A549 (cell line): ENCODE measurements at places on chromosomes 3 and 15.
A peak's percentile ranks its signal among the peaks of the same experiment; 100 is the strongest.

GRCh38 chr3:72295962-72296450 is 511.1 kb upstream of the PROK2 start:
- DNase-seq, result no peak

DNA sequence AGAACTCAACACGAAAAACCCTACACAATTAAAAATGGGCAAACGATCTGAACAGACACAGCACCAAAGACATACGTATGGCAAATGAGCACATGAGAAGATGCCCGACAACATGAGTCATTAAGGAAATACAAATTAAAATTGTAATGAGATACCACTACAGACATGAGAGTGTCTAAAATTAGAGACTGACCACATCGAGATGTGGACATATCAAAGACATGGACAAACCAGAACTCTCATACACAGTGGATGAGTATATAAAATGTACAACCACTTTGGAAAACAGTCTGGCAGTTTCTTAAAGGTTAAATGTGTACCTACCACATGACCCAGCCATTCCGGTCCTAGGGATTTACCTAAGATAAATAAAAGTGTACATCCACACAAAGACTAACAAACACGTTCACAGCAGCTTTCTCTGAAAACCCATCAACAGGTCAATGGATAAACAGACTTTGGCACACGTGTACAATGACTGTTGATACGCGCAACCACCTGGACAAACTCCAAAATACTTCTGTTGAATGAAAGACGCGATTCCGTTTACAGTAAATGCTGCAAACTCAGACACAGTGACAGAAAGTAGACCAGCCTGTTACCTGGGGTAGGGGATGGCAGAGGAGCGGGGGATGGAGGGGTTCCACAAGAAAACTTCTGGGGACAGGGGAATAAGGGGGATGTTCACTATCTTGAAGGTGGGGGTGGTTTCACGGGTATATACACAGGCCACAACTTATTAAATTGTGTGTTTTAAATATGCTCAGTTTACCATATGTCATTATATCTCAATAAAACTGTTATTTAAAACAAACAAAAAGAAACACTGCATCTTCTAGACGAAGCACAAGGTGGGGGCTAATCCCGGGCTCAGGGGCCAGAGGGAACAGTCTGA is 2.1 kb downstream of the TNK2 start:
- DNase-seq, result no peak

DNA sequence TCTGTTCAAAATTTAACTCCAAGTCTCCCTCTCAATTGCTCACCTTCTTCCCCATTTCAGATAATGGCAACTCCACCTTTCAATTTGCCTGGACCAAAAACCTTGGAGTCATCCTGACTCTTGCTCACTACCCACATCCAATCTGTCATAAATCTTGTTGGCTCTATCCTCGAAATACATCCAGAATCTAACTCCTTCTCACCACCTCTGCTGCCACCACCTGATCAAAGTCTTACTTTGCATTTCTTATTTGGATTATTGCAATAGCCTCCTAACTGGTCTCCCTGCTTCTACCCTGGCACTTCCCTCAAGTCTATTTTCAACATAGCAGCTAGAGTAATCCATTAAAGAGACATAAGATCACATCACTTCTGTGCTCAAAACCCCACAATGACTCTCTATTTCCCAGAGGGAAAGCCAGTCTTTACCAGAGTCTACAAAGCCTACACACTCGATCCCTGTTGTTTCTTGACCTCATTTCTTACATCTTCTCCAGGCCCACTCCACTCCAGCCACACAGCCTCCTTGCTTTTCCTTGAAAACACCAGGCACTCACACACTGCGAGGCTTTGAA is 86.6 kb downstream of the GPR156 start:
- peak; percentile 59 for DNase-seq

- DNase-seq, result no peak
These were observed 545.5 kb upstream of the MDFIC2 start for GRCh38 chr3:70857916-70858315.

DNA sequence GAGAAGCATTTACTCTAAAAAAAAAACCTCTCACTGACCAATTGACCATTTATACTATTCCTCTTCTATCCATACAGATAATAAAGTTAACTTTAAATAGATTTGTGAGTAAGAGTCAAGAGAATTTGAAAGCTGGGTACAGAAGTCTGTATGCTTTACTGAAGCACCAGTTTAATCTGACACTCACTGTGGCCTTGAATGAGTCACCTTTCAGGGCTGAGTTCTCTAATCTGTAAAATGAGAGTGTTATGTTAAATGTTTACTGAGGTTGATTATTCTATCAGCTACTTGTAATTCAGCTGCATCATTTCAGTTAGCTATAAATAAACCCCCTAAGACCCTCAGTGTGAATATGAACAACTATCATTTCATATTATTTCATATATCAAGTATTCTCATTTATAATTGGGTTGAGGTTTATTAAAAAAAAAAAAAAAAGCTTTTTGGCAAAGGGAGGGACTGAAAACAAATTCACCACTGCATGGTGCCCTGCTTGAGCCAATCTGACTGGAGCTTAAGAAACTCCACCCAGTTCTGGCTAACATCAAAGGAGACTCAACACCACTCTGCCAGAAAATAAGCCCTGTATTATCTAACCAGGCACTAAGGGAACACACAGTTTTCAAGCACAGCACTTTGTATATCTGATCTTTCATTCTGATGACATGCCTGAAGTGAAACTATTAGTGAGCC is 2.8 kb downstream of the MAP4 start:
- DNase-seq, result peak; percentile 18

DNA sequence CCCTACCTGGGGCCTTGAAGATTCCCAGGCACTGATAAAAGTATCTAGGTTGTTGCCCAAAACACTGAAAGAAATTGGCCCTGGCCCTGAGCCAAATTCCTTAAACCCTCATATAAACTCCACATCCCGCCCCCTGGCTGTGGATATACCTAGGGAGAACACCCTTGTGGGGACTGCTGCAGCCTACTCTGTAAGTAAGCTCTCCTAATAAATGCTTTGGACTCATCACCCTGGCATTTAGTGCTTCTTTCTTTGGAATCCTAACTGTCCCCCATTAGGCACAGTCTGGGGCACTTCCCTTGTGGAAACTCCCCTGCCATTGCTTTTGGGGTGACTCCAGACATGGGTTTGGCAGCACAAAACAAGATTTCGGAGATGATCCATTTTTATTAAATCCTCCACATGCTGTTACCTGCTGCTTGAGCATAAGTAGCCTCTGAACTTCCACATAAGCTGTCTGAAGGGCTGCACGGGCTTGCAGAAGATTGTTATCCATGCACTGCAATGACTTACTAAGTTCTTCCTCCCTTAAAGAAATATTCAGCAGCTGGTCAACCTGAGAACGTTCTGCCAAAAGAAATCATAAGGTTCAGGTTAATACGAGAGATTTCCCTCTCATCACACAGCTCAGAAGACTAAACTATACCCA is 46.4 kb downstream of the ZNF106 start:
- no peak for DNase-seq

DNA sequence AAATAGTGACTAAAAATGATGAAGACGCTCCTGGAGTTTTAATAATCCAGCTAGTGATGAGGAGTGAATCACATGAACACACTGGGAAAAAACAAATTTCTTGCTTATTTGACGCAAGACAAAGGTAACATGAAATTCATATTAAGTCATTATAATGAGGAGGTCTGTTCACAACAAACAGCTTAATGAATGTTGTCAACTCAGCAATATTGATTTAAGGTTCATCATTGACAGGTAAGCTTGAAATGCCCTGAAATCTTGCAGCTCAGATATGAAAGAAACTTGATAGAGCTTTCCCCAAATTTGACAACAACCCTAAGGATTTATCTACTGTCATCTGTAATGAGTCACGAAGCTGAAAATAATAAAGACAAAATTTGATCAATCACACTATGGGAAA is 108.1 kb upstream of the SELENOK start:
- DNase-seq, result no peak
